RPMI7951 (cell line): ENCODE measurements at places on chromosomes 11 and 22.

DNA sequence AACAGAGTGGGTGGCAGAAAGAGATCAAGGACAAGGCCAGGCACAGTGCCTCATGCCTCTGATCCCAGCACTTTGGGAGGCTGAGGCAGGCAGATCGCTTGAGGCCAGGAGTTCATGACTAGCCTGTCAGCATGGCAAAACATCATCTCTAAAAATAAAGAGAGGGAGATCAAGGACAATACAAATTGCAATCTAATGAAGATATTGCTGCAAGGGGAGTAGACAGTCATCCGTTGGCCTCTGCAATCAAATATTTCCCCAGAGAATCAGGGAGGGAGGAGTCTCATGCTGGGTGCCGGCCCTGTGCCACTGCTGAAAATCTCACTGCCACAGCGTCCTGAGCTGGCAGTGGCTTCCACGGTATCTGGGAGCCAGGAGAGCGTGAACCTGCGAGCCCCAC lies 19.4 kb upstream of the IL17RA start:
- no peak for DNase-seq

- no peak for DNase-seq
Measured at GRCh38 chr22:37317698-37318210, 35.4 kb downstream of the CYTH4 start.

GRCh38 chr11:63940786-63941185 lies 2.0 kb downstream of the NAA40 start:
- DNase-seq: no peak

DNA sequence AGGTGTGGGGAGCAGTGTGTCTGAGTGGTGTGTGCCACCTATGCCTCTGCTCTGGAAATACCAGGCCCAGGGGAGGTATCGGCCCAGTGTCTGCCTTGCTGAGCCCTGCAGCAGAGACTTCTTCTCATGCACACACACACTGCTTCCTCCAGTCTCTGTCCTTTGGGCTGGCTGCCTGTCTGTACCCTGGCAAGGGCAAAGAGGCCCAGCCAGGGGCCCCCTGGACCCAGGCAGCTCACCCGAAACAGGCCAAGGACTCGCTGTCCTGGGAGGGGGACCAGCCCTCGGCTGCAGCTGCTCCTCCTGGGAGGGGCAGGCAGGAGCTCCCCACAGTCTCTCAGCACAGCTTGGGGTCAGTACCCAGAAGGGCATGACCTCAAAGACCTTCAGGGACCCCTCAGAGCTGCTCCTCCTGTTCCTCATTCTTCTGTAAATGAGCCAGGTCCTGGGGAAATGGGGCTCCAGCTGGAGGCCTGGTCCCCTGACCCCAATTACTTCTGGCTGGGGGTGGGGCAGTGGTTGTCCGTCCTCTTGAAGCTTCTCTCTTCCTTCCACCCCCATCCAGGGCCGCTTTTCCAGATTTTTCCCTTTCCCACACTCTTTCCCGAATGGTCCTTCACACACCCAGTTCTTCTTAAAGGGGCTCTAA lies 24.5 kb upstream of the ALX4 start:
- no peak for DNase-seq

- no peak for DNase-seq
Measured at GRCh38 chr11:69665669-69666068, 9.5 kb downstream of the LTO1 start.

DNA sequence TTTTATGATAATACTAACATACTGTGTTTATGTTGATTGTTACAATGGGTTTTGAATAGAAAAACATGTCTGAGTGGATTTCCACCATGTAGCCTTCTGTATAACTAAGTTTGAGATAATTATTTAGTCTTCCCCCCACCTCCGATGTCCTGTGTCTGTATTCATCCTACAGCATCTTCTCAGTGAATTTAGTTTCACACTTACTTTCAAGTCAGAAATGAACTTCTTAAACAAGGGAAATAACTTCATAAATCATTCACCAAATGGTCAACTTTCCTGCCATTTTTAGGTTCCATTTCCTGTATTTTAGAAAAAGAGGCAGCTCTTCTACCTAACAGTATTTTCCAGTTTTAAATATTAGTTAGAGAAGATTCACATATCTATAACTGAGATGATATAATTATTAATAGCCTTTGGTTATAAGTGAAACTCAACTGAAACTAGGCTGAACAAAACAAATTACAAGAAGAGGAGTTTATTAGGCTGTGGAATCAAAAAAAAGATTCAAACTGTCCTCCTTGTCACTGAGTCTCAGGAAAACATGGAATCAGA lies 3.5 kb downstream of the OR51B5 start:
- DNase-seq: no peak

DNA sequence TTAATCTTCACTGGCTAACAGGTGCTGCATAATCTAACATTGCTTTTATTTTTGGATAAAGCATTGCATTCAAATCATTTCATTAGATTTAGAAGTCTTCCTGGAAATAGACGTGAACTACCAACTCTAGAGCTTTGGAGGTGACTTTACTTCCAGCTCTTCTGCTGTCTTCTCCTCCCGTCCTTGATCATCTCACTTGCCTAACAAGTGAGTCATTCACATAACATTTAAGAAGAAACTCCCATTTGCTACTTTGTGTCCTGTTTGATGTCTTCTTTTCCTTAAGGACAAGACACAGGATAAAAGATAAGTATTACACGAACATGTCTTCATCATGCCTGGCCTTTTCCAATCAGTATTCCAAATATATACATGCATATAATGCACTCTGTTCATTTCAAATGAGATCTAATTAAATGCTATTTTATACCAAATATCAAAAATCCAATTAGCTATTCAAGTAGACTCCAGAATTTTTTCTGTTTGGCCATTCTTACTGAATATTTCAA lies 88.3 kb downstream of the BDNF start:
- no peak for DNase-seq

- no peak for DNase-seq
Measured at GRCh38 chr22:26460202-26460601, 23.4 kb downstream of the HPS4 start.

- DNase-seq: no peak
Measured at GRCh38 chr11:78156127-78156844, 16.9 kb upstream of the ALG8 start.

DNA sequence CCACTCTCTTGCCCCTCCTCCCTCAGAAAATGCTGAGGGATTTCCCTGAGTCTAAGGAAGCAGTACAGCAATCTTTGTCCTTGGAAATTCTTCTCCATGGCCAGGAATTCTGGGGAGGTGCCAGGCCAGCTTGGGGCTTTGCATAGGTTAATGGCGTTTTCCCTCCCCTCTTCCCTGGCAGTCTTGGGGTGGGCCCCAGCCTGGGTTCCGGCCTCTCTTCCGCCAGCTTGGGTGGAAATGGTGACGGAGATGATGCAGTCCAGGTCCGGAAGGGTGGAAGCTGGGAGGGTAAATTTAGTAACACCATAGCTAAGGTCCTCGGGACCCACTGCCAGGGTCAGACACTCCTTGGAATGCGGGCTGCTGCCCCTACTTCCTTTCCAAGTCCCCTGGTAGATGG lies 5.0 kb downstream of the PHLDB1 start:
- no peak for DNase-seq

DNA sequence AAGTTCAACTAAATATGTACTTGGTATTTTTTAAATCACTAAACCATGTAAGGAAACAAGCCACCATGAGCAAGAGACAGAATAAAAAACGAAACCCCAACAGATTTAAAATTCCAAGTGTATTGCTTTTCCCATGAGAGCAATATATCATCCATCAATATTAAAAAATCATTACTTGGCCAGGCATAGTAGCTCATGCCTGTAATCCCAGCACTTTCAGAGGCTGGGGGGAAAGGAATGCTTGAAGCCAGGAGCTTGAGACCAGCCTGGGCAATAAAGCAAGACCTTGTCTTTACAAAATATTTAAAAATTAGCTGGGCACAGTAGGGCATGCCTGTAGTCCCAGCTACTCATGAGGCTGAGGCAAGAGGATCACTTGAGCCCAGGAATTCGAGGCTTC lies 190.8 kb downstream of the TTC28 start:
- no peak for DNase-seq

- DNase-seq: no peak
Measured at GRCh38 chr11:105296806-105297205, 157.2 kb upstream of the CARD18 start.

- no peak for DNase-seq
Measured at GRCh38 chr22:35470903-35471321, 69.7 kb upstream of the RASD2 start.

- no peak for DNase-seq
Measured at GRCh38 chr11:19375440-19375839, 134.7 kb upstream of the E2F8 start.

DNA sequence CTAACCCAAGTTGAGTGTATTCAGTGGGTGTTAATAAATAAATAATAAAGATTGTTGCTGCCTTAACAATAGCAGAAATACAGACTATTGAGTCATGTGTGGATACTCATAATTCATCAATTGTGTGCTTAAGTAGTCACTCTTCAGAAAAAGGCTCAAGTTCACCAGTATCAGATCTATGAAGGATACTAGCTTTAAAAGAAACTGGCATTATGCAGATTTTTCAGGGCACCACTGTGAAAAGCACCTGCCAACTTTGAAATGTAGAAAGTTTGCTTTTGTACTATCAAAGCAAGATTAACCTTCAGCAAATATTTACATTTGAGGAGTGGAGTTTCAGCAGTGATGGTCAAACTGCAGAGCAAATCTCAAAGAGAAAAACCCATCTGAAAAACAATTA lies 20.1 kb upstream of the SYTL2 start:
- DNase-seq: no peak

GRCh38 chr22:49352361-49353169 lies 475.1 kb downstream of the BRD1 start:
- no peak for DNase-seq

DNA sequence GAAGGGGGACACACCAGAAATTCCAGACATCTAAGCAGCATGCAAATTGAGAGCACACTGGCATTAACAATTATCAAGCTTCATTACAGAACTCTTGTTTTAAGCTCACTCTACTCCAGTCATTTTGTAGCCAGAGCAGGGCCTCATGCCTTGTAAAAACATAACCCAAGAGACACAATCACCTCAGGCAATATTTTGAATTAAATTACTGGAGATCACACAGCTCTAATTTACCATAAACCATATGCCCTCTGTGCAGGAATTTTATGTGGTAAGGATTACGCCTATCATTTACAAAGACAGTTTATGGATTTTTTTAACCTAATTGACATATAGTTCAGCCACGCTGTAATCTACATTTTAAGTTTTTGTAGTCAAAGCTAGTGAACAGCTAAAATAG lies 414.1 kb upstream of the DDI1 start:
- DNase-seq: peak; percentile 39

- peak; percentile 84 for DNase-seq
Measured at GRCh38 chr11:128492461-128492860, 94.9 kb downstream of the ETS1 start.

DNA sequence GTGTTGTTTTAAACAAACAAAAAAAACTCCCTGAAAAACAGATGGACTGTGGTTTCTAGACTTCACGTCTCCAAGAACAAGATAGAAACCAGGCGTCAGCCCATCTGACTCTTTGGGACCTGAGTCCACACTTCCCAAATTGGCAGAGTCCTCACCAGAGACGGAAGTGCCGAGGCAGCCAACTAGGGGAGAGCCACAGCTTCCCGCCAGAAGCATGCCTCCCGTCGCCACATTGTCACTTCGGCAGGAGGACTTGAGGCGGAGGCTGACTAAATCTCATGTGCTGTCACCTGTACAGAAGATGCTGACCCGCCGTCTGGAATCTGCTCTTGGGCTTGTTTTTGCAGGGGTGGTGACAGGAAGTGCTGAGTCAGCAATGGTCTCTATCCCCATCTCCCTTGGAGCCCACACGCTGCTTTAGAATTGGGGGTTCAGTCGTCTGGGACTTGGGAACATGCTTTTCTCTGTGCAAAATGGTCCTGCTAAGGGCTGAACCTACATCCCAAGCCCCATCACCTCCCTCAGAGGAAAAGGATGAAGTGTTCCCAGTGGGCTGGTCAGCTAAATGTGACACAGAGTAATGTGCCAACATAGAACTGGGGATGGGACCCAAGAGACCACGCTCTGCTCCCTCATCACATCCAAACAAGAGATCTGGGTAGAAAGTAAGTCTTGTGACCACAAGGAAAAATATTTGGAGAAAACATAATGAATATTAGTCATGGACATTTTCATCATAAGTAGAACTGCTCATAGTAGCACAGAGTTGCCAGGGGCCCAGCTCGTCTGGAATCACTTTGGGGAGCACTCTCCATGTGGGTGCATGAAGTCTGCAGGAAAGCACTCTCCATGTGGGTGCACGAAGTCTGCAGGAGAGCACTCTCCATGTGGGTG lies 152.9 kb downstream of the SNX19 start:
- no peak for DNase-seq

DNA sequence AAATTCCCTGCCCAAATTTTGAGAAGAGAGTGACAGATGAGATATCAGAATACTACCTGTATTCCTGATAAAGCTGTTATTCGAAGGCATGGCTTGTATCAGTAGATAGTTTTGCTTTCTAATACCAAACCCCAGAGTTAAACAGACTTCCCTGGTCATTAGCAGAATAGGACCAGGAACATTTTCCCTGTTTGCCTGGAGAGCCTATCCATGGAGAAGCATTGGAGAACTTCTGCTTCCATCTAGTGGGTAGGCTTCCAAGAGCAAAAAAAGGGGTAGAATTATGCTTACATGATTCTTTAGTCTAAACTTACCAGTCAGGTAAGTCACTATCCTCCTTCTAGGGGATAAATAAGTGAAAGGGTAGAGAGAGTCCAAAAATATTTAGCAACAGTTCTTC lies 14.2 kb downstream of the PDE3B start:
- DNase-seq: no peak

DNA sequence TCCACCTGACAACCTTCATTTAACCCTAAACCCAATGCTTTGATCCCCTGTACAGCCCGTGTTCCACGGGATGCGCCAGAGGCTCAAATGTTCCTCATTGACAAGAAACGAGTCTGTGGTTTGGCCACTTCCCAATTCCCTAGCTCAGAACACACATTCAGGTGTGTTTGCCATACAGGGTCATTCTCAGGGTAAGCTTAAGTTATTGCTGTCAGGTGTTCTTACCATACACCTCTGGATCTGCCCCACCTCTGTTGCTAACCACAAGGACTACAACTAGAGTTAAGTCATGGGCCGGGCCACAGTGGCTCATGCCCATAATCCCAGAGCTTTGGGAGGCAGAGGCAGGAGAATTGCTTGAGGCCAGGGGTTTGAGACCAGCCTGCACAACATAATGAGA lies 45.6 kb upstream of the POLD3 start:
- DNase-seq: no peak

DNA sequence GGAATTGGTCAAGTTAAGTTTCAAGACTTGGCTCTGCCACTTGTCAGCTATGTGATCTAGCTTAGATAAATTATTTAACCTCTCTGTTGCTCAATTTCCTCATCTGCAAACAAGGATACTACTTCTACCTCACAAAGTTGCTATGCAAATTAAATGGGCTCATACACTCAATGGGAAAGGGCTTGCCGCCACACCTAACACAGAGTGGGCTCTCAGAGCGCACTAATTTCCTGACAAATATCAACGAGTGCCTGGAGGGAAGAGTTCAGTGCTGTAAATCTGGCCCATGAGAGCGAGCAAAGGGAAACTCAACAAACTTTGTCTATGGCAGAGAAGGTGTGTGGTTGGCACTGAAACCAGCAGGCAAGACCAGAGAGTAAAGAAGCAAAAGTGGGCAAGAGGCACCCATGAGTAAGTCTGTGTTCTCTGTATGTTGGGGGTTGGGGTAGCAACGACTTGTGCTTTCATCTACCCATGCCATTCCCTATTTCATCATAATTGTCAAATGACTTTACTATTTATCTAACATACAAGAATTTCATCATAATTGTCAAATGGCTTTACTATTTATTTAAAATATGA lies 60.7 kb upstream of the PHF21A start:
- no peak for DNase-seq
